ENCODE measurements at places on chromosomes 7 and 10.

- DNase-seq, result no peak
Observed at GRCh38 chr10:34216348-34216945, 598.6 kb downstream of the PARD3 start.

DNA sequence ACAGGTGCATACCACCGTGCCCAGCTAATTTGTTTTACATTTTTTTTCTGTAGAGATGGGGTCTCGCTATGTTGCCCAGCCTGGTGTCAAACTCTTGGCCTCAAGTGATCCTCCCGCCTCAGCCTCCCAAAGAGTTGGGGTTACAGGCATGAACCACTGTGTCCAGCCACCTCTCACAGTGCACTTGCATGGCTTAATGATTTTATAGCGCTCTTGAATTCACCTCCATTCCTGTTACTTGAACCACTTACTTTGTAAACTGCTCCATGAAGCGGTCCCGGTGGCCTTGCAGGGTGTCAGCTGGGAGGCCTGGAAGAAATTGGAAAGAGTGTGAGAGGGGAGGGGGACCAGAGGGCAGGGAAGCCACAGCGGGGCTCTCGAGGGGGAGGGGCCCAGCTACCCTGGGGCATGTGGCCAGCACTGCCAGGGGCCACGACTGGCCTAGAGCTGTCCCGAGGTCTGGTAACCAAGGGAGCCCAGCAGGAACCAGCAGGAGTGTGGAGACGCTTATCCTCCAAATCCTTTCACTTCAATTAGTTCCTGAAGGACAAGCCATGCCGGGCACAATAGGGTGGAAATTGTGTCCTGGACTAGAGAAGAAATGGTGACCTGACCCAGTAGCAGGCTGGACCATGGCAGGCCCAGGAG is 76.0 kb downstream of the SPDYE5 start:
- no peak for DNase-seq

DNA sequence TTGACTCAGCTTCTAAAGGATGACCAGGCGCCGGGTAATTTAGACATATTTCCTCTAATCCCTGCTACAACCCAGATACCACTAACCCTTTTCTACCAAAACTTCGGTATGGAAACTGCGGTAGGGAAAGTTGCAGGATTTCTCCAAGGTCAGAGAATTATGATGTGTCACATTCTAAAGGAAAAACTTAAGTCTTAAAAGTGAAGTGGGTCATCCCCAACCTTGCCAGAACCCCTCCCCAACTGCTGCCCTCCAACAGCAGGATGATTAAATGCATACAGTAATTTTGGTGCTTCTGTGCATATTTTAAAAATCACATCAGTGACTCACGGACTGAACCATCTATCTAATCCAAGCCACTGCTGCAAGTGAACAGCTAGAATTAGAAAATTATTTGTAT is 52.7 kb downstream of the GRB10 start:
- DNase-seq, result no peak

DNA sequence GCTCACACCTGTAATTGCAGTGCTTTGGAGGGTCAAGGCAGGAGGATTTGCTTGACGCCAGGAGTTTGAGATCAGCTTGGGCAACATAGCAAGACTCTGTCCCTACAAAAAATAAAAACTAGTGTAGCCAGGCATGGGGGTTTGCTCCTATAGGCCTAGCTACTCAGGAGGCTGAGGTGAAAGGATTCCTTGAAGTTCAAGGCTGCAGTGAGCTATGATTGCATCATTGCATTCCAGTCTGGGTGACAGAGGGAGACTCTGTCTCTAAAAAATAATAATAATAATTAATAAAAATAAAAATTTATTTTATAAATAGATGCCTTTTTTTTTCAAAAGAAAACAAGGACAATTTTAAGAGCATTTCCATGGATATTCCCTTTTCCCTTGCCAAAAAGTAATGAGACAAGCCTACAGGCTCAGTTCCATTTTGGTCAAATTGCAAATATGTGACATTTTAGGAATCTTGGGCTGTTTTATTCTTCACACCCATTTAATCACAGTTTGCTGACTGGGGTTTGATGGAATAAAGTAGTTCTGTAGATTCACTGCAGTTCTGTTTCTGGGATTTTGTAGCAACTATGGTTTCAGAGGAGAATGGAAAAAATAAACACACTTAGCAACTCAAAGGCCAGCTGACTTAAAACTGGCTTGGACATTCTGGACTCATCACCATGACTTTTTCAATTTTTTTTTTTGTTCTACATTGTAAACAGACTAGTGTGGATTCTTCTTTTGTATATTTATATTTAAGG is 48.4 kb upstream of the ARHGAP21 start:
- DNase-seq, result no peak

GRCh38 chr7:516606-517456 is 2.8 kb downstream of the PDGFA start:
- DNase-seq, result no peak

DNA sequence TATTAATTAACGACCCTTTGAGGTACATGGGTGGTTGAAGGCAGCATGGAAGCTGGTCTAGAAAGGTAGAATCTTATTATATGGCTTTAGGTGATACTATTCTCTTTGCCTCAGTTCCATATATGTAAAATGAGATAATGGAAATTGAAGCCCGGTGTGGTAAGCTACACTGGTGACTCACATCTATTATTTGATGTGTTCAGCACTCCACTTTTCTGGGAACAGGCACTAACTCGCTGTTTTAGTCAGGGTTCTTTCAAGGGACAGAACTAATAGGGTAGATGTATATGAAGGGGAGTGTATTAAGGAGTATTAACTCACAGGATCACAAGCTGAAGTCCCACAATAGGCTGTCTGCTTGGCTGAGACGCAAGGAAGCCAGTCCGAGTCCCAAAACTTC is 4.4 kb upstream of the TRUB1 start:
- no peak for DNase-seq

- DNase-seq, result peak; percentile 3
Observed at GRCh38 chr10:5518143-5518542, 6.6 kb upstream of the CALML3 start.

DNA sequence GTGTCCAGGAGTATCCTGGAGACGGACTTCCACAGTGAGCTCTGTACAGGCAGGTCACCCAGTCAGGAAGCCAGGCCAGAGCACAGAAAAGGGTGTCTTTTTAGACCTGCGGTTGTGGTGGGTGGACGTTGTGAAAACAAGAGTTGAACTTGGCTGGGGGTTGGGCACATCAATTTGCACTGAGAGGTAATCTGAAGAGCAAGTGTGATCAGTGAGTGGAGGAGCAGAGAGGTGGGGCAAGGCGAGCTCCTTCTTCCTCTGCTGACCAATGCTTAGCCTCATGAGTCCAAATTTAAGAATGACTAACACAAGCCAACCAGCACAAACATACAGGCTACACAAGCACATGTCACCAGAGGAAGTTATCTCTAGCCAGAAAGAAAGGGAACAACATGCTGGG is 310.8 kb downstream of the TCERG1L start:
- DNase-seq, result no peak

DNA sequence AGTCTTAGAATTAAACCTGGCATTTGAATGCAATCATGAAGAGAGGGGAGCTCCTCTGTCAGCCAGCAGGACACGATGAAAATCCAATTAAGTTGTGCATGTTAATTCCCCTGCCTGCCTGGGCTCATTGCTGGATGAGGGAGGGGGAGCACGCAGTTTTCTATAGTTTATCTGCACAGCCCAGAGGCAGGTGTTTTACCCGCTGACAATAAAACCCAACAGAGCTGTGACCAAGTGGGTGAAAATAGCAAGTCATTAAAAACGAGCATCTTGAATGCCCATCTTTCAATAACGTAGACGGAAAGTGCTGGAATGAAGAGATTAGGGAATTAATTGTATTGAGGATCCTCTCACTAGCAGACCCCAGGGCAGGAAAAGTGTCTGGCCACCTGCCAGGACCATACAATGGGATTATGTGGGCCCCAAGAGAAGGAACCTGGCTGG is 100.1 kb upstream of the FAM20C start:
- DNase-seq, result no peak

GRCh38 chr10:63716016-63716580 is 194.9 kb downstream of the REEP3 start:
- no peak for DNase-seq

GRCh38 chr10:121527690-121528089 is 70.6 kb downstream of the FGFR2 start:
- DNase-seq, result no peak

DNA sequence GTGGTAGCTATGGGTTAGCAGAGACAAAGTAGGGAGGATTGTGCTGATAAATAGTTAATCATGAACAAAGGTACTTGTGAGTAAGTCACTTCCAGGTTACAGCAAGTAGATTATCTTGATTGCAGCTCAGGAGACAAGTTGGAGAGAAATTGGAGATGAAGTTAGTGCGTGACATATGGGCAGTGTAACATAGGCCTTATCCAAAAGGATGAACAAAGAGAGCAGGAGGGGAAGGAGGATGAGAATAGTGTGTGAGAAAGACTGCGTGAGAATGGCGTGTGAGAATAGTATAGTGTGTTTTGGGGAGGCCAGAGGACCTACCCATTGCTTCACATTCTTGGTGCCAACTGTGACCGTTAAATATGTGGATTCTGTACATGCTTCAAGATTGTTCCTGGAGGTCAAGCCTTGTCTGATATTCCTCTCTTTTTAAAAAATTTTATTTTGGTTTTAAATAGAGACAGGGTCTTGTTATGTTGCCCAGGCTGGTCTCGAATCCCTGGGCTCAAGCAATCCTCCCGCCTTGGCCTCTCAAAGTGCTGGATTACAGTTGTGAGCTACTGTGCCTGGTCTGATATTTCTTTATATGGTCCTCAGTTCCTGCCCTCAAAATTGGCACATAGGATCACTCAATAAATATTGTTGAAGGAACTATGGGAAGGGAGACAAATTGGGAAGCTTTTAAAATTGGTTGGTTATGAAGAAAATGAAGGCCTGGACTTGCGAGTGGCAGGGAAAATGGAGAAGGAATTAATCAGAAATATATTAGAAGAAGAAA is 3.2 kb downstream of the VCL start:
- no peak for DNase-seq

DNA sequence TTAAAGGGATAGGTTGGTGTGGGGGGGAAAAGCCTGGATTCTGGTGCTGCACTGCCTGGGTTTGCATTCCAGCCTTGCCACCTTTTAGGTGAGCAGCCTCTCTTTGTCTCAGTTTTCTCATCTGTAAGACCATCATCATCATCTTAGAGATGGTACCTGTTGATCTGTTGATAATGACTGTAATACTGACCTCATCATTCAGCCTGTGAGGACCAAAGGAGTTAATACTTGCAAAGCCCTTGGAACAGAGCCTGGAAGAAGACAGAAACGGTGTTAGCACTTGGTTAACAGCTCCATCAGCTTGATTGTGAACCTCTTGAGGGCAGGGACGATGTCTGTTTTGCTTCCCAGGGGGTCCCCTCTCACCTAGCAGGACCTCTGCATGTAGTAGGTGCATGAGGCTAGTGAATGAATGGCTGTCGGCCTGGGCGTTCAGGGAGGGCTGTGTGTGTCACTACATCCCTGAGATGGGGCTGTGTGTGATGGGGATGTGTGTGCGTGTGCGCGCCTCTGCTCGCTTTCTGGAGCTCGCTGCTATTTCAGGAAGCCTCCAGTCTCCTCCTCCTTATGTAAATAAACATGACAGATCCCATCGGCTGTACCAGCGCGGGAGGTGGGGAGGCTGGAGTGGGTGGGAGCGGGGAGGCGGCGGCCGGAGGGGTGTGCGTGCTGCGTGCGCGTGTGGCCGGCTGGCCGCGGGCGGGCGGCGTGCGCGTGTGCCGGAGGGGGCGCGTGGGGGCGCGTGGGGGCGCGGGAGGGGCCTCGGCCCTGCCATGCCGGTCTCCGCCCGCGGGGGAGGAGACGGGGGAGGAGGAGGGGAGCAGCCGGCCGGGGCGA is 61.2 kb downstream of the NEURL1 start:
- peak; percentile 66 for DNase-seq

DNA sequence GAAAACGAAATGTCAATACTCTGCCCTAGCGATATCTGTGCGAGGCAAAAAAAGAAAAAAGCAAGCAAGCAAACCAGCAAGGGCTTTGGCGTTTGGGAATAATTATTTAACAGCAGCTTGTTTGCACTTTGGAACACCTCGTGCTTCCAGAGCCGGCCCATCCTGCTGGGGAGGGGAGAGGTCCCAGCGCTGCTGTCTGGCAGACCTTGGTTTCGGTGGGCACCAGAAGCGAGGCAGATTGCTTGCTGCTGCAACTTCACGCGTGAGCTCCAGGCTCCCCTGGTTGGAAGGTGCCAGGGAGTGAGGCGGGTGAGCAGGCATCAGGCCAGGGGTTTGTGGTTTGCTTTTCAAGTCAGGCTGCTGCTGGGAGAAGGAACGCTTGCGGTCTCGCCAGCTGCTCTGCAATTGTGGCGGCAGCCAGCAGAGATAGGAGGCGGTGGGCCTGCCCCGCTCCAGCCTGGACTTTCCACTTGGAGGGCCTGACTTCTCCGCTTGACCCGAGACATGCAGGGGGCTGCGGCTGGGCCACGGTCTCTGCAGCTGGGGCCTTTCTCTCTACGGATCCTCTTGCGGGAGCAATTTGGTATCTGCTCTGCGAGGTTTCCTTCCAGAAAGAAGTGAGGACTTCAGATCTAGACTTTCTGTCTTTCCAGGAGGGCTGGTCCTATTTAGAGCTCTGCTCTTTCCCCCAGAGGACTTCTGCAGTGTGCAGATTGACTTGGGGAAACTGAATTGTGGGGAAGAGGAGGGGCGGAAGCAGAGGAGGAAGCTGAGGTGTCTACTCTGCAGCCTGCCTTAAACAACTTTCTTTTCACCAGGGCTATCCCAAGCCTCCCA is 131.4 kb downstream of the PRPF18 start:
- peak; percentile 69 for DNase-seq

GRCh38 chr7:85125176-85125575 is 61.7 kb downstream of the SEMA3D start:
- no peak for DNase-seq

DNA sequence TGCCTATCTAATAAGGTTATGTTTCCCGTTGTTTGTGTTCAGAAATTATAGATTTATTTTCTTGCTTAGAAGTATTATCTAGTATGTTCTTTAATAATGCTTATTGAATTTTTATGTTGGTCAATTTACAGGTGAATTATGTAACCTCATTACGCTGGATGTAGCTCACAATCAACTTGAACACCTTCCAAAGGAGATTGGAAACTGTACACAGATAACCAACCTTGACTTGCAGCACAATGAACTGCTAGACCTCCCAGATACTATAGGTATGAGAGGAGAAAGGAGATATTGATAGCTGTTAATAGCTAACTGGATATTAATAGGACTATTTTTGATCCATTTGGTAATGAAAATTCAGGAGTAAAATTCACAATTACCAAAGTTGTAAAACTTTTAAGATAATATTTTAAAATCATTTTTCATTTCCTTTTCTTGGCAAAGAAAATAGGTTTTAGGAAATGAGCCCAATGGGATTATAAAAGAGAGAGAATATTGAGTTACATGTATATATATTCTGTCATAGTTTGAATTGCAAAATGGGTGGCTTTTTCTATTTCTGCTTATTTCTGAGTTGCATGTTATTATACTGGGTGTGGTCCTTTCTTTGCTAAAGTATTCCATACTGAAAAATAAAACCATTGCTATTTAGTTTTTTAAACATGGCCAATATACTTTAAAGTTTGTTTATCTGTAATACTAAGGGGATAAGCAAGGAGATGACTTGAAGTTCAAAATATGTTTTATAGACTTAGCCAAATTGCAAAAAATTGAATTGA is 66.3 kb downstream of the SHOC2 start:
- DNase-seq, result no peak

- DNase-seq, result no peak
Observed at GRCh38 chr7:47932016-47932415, 16.2 kb downstream of the PKD1L1 start.
